ENCODE measurements at places on chromosomes 11 and 22.

DNA sequence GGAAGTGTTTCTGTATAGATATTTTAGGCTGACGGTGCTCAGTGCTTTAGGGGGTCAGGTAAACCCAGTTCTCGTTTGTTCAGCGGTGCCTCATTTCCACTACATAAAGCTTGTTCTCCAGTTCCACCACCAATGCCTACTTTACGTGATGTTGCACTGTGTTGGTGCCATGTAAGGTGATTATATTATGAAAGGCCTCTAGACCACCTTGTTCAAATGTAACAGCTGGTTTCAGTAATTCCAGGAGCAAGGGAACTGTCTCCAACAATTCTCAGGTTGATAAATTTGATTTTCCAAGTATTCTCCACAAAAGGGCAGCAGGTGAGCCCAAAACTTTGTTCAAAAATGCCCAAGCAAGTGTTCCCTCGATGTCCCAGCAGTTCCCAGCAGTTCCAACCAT is 83.7 kb upstream of the SEPTIN5 start:
- DNase-seq: no peak

GRCh38 chr11:68673306-68673945 is 10.9 kb upstream of the GAL start:
- no peak for DNase-seq

DNA sequence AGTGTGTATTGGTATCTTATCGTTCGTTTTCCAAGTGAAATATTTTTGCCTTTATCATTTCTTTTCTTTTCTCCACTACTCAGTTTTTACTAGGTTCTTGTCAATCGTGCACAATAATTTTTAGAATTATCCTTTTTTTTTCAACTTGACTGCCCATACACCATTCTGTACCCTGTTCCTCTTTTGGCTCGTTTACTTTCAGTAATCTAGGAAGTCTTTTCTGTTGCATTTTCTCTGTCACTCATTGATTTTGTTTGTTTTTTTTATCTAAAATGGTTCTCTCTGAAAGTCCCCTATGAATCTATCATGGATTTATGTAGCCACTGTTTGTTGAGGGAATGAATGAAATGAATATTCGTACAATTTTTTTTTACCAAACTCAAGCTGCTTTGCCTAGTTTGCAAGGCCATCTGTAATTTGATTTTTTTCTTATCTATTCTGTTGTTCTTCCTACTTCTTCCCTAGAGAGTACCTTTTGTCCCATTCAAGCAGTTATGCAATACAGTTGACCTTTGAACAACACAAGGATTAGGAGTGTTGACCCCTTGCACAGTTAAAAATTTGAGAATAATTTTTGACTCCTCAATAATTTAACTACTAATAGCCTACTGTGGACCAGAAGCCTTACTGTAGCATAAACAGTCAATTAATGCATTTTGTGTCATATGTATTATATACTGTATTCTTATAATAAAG is 166.3 kb downstream of the TMEM135 start:
- DNase-seq: no peak

GRCh38 chr22:43088627-43088983 is 586 bp downstream of the TTLL1 start:
- DNase-seq: no peak

GRCh38 chr11:63761931-63762653 is 6.5 kb downstream of the ZFTA start:
- DNase-seq: no peak

DNA sequence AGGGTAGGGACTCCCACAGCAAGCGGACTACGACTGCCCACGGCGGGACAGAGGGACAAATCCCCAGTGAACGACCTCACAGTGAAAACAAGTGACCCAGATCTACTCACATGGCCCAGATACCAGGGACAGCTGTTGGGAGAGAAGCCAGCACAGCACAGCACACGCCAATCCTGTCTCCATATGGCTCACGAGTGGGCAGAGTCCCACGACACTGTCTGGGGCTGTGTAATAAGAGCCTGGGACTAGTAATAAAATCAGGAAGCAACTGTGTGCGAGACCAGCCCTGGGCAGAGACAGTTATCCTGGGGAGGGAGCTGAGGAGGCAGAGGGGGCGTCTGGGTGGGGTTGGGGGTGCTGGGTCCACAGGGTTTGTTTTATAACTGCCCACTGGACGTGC is 385.0 kb downstream of the CTTN start:
- no peak for DNase-seq

DNA sequence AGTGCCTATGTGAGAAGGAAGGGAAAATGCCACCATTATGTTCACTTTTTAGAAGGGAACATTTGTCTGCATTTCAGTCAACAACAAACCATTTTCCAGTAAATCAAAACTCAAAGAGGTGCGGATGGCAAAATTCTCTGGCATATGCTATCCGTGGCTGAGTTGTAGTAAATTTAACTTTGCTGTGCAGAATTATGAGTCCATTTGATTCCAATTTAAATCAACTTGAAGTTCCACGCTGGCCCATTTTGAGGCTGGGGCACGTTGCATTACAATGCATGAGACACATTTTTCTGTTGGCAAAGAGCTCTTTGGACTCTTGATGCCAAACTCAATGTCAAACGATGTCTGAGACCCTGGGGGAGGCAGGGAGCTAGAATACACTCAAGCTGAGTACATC is 211.8 kb downstream of the LRRC4C start:
- no peak for DNase-seq

- no peak for DNase-seq
Measured at GRCh38 chr11:26946257-26946716, 47.6 kb upstream of the FIBIN start.

DNA sequence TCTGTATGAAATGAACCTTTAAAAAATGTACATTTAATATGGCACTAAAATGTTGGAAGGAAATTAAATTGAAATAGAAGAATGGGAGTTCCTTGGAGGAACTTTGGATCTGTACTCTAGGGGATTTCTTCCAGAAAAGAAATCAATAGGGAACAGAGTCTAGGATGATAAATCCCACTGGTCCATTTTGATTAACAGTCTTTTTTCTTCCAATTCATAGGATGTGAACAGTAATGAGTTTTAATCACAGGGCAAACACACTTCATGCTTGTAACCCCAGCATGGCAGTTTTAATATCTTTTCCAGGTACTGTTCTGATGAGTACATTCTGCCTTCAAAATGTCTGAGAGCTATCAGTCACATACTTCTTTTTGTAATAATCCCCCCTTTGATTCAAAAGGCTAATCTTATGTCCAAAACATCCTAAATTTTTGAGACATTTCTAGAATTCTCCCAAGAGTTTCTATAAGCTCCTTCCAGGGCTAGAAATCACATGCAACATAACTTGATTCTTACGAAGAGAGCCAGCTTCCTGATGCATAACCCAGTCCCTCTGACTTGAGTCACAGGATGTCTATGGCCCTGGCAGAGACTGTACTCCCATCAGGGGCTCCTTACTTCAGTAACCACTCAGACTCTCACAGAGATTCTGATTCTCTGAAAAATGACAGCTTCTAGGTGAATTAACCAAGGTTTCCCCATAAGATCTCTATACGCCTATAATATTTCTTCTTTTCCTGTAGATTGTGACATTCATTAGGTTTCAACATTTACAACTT is 112.9 kb downstream of the SLC36A4 start:
- no peak for DNase-seq

DNA sequence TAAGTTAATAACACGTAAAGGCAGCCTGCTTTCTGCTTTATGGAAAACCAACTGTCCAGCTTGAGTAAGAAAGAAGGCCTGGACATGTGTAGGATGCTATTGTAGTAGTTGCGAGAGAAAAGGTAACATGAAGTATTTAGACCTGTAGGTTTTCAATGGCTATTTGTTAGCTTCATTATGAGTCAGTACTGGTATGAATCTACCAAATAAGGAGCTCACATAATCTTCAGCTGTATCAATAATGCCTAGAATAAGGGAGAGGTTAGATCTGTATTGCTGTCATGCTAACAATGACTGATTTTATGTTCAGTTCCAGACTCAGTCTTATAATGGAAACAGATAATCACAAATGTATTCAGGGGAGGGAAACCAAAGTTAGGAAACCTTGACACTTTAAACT is 550.3 kb downstream of the CNTN5 start:
- DNase-seq: no peak

DNA sequence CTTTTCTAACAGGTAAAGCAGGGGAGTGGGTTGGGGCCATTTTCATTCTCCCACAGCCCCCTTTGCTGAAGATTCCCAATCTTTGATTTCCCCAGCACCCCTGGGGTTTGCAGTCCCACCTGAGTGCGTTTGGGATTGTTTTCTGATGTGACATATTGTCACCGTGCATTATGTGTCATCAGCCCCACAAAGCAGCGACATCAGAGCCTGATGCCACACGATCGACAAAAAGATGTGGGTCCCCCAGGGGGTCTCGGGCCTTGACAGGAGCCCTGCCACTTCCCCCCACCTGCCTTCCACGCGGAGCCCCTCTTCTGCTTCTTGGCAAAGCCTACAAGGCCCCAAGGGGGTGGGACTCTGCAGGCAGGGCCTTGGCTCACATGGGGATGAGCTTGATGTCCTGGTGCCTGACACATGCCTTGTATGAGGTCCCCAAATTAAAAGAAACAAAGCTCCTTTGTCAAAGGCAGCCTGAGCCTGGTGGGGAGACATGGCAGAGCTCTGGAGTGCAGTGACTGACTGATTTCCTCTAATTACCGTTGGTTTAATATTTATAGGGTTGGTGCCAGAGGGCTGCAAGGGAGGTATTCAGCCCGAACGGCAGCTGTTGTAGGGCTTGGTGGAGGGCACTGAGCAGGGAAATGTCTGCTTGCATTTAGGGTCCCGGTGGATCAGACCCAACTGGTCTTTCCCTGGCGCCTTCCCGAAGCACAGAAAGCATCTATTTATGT is 149.2 kb downstream of the MIAT start:
- no peak for DNase-seq

GRCh38 chr11:82924522-82925224 is 23.1 kb downstream of the DDIAS start:
- DNase-seq: no peak

- no peak for DNase-seq
Measured at GRCh38 chr22:33476206-33476605, 418.0 kb upstream of the SYN3 start.

DNA sequence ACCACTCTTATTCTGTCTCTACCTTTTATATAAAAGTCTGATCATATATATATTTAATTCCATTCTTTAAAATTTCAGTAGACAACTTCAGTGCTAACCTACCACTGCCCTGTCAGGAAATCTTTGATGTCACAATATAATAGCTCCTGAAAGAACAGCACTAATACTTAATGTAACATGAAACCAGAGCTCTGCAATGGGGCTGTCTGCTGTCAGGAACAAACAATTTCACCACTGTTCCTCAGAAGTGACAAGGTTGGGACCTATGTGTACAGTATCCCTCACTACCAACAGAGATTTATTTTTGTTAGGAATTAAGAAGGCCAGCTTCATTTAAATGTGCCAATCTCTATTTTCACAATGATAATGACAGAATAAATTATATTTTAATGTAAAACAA is 165.5 kb upstream of the C11orf58 start:
- DNase-seq: no peak

- DNase-seq: no peak
Measured at GRCh38 chr11:120147950-120148270, 10.0 kb upstream of the TRIM29 start.

GRCh38 chr11:72703267-72704008 is 29.2 kb upstream of the PDE2A start:
- no peak for DNase-seq

DNA sequence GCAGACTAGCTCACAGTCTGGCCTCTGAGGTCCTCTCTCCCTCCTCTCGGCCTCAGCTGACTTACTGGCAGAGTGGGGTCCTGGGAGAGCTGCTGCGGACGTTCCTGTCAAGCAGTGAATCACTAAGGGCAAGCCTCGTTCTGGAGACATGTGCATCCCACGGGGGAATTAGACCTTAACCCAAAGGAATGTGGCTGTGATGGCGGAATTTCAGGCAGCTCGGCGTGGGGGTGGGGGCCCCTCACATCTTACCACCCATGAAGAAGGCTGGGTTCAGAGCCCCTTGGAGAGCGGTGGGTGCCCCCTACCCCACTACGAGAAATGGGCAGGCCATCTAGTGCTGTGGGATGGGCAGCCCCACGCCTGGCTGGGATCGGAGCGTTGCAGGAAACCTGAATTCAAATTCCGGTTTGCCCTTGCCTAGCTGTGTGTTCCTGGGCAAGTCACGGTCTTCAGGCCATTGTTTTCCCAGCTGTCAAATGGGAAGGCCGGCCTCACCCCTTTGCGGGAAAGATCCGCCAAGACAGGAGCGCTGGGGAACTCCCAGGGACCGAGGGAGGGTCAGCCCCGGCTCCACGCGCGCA is 554 bp downstream of the LRRC32 start:
- DNase-seq: no peak

Measured in activated CD4-positive, alpha-beta T cell treated with anti-CD3 and anti-CD28 coated beads for 36 hours (primary cell).